ENCODE measurements at places on chromosomes 5 and 9.

DNA sequence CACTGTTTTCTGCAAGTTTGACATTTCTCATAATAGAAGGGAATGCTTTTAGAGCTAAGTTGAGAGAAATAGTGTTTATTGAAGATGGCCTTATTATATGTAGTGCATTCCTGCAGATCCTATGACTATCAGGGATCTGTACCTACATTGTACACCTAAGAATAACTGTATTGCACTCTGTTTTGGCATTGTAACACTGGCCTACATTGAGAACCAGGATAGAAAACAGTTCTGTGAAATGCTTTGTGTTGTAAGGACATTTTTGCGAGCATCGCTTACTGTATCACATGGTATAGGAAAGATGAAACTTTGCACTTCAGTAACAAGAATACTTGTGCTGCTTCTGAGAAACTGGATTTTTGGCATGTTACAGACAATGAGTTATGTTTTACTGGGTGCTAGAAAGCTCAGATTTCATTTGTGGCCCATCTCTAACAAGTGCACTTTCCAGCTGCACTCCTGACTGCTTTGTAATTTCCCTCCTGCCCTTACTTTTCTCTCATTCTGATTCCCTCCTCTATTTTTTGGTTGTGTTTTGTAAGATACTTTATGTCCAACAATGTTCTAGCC, 30.6 kb downstream of the C9orf85 start:
- DNase-seq, result no peak

GRCh38 chr5:315488-316209, 5.9 kb upstream of the AHRR start:
- no peak for DNase-seq

GRCh38 chr5:147966326-147966725, 60.0 kb upstream of the C5orf46 start:
- DNase-seq, result no peak

DNA sequence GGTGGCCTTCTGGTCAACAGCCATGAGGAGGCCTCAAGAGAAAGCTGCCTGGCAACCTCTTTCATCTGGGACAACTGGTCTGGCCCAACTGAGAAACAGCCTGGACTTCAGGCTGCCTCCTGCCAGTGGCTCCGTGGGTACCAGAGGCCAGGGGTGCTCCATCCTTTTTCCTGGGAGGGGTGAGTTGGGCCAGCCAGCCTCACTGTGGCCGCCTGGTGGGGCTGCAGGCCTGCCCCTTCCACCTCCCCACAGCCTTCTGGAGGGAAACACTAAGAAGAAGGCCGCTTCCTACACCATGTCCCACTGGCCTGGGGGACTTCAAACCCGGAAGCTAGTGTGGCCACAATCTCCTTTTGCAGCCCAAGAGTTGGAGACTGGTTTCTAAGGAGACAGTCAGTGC, 13.8 kb upstream of the NKD2 start:
- no peak for DNase-seq

DNA sequence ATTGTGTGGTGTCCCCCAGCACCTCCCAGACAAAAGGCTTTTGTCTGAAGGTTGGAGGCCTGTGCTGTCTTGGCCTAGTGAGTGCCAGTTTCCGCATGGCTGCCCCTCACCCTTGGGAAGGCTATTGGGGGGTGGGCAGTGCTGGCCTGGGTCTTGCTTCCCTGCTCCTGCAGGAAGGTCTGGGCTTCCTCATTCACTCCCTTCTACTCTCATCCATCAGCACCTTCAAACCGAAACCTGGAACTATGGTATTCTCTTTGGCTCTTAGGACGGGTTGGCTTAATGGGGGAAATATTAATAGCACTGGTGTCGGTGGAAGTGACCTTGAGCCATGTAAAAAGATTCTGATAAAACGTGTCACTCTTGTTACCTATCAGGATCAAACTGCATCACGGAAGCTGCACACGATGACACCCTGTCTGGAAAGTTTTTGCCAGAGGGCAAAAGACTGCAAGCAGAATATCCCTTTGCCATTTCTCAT, 34.0 kb upstream of the GLRX start:
- no peak for DNase-seq

GRCh38 chr9:31774571-31774970, 609.9 kb upstream of the ACO1 start:
- DNase-seq, result no peak

DNA sequence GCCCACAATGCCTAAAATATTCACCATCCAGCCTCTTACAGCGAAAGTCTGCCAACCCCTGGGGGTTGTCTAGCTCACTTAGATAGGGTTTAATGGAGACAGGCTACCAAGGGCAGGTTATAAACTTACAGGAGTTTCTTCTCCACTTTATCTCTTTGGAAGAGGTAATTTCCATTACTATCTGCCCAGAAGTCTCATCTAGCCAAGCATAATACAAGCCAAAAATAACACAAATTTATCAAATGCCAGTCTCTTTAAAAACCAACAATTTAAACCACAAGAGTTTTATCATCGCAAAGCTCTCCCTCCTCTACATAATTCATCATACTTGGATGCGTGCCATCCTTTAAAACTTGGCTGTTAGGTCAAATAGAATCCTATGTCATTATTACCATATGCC, 6.2 kb downstream of the RBM22 start:
- DNase-seq, result no peak

DNA sequence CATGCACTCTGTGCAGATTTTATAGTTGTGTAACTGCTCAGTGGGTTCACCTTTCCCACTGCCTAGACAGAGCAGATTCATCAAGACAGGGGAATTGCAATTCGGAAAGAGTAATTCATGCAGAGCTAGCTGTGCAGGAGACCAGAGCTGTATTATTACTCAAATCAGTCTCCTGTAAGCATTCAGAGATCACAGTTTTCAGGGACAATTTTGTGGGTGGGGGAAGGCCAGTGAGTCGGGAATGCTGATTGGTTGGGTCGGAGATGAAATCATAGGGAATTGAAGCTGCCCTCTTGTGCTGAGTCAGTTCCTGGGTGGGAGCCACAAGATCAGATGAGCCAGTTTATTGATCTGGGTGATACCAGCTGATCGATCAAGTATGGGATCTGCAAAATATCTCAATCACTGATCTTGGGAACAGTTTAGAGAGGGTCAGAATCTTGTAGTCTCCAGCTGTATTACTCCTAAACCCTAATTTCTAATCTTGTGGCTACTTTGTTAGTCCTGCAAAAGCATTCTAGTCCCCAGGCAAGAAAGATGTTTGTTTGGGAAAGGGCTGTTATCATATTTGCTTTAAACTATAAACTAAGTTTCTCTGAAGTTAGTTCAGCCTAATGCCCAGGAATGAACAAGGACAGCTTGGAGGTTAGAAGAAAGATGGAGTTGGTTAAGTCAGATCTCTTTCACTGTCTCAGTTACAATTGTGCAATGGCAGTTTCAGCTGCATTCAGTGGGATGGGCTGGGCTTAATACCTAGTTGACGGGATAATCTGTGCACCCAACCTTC, 12.7 kb upstream of the SVEP1 start:
- no peak for DNase-seq

GRCh38 chr5:153893817-153894216, 144.9 kb downstream of the FAM114A2 start:
- no peak for DNase-seq

GRCh38 chr9:81976351-81976750, 12.2 kb upstream of the SPATA31D1 start:
- DNase-seq, result no peak

DNA sequence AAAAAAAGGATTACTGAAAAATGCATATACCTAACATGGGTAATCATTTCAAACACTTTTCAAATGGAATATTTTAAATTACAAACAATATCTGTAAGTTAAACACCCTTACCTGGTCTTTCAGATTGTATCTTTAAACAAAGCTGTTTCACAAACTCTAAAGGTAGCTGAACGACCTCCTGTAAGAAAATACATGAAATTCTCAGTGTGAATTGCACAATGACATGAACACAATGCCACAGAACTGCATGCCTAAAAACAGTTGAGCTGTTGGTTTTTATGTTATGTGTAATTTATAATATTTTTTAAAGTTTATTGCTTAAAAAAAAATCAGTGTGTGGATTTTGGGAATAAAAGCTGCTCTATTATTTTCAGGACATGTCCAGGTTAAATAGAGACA, 17.5 kb downstream of the IPPK start:
- DNase-seq, result no peak
